ENCODE measurements at places on chromosomes 1 and 21. TPM values are rescaled to one million over a fixed set of nuclear protein-coding genes. Genes with fewer than 3 reads are reported as not detected.

The FAM72A gene
- polyA plus RNA-seq = 0.51 TPM

The S100A16 gene
- not detected for polyA plus RNA-seq

The MYOG gene
- polyA plus RNA-seq = not detected

The SLC16A1 gene
- 7.5 TPM for polyA plus RNA-seq

The NR5A2 gene
- polyA plus RNA-seq = 0.09 TPM

The FGGY gene
- polyA plus RNA-seq = 6.1 TPM

The IFNLR1 gene
- 11.5 TPM for polyA plus RNA-seq

The KRTAP26-1 gene
- not detected for polyA plus RNA-seq

The FCRL1 gene
- 141 TPM for polyA plus RNA-seq

The SLC30A2 gene
- not detected for polyA plus RNA-seq

The SPATA21 gene
- polyA plus RNA-seq = not detected

The RIPK4 gene
- not detected for polyA plus RNA-seq

The CD1D gene
- polyA plus RNA-seq = 20.5 TPM

The XCL1 gene
- polyA plus RNA-seq = 0.43 TPM

The TPR gene
- 64.2 TPM for polyA plus RNA-seq

The C1orf146 gene
- polyA plus RNA-seq = not detected

The E2F2 gene
- 2.2 TPM for polyA plus RNA-seq

The MEF2D gene
- 16.2 TPM for polyA plus RNA-seq

The GPBP1L1 gene
- 83.4 TPM for polyA plus RNA-seq

The CFHR2 gene
- not detected for polyA plus RNA-seq

The TNFRSF14 gene
- 63.3 TPM for polyA plus RNA-seq
